Tongue (tissue), 3 donors: ENCODE measurements at places on chromosomes 1 and 21. TPM values are rescaled to one million over a fixed set of nuclear protein-coding genes. Genes with fewer than 3 reads are reported as not detected.

Gene PAQR6
- total RNA-seq, result 1.0 TPM

Gene CYP4X1
- 3.0 TPM for total RNA-seq

Gene KNCN
- total RNA-seq, result not detected

Gene SMYD2
- total RNA-seq, result 29.3 TPM

Gene COP1
- 45.0 TPM for total RNA-seq

Gene IFI44L
- total RNA-seq, result 4.7 TPM

Gene PLXNA2
- 42.5 TPM for total RNA-seq

Gene CELA3A
- not detected for total RNA-seq

Gene BARHL2
- total RNA-seq, result not detected

Gene BRINP2
- 0.31 TPM for total RNA-seq

Gene LCE1F
- not detected for total RNA-seq
